ENCODE measurements at places on chromosomes 11 and 22.

GRCh38 chr11:28566339-28567089, 458.3 kb downstream of the METTL15 start:
- no peak for DNase-seq

DNA sequence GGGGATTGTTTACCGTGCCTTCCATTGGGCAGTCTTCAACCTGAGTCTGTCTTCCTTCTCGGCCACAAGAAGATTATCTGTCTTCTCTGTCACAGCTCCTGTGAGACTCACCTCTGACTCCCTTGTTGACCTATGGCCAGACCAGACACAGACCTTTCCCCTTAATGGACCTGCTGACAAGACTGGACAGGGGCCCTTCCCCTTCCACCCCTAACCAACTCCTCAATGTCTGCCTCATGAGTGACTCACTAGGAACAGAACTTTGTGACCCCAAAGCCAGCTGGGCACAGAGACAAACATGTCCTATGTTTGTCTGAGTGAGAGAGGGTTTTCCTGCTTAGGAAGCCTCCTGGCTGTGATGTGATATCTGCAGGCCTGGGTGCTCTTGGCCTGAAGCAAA, 405.0 kb downstream of the BRD1 start:
- DNase-seq: no peak

DNA sequence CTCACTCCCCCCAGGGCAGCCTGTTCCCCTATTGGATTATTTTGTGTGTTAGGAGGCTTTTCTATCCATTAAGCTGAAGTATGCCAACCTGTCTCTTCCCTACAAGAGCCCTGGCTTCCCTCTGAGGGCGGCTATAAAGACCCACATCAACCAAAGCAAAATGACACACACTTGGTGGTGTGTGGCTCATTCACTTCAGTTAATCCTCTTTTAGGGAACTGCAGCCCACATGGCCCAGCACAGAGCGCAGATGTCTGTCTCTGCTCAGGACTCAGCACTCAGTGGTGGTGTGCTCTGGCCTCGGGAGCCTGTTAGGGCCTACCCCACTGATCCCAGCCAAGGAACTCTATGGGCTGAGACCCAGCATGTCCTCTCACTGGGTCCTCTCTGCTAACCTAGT, 32.2 kb upstream of the LRRC10B start:
- no peak for DNase-seq

GRCh38 chr22:46638601-46639431, 18.6 kb downstream of the GRAMD4 start:
- DNase-seq: no peak

GRCh38 chr11:122229078-122229477, 113.1 kb upstream of the BLID start:
- no peak for DNase-seq

DNA sequence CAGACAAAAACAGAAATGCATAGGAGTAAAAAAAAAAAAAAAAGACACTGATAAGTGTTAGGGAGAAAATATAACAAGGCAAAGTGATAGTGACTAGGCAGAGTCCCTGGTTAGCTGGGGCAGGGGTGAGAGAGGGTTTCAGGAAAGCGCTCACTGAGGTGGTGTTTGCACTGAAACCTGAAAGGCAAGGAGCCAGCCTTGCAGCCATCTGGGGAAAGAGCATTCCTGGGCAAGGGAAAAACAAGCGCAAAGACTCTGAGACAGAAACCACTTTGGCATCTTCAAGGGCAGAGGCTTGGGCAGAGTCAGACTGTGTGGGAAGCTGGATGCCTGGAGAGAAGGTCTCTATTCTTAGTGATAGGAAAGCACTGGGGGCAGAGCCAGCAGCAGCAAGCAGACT, 14.5 kb downstream of the CLMP start:
- DNase-seq: no peak

DNA sequence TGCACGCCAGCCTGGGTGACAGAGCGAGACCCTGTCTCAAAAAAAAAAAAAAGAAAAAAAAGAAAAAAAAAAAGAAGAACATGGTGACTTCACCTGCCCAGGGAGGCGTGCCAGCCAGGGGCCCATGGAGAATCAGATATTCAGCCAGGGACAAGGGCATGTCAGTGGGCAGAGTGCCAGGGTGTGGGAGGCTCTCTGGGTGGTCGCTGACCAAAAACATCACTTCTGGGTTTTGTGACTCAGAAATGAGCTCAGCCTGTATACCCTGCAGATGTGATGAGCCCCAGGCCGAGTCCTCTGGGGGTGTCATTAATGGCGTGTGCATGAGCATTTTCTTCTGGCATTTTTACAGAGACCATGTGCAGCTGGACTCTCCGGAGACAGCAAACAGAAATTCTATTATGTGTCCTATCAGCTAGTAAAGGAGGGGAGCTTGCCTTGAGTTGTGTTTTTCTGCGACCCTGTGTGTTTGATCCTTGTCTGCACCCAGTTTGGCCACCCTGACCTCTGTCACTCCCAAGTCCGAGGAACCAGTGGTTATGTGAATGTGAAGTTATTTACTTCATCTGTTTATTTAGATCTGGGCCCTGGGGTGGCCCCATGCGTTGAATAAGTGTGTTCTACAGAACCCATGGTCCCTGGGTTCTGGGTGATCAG, 53.6 kb downstream of the BCR start:
- DNase-seq: peak; percentile 61

GRCh38 chr11:85902353-85902752, 47.2 kb downstream of the CCDC83 start:
- DNase-seq: no peak

- DNase-seq: no peak
Measured at GRCh38 chr11:114276077-114276476, 20.1 kb upstream of the NNMT start.

DNA sequence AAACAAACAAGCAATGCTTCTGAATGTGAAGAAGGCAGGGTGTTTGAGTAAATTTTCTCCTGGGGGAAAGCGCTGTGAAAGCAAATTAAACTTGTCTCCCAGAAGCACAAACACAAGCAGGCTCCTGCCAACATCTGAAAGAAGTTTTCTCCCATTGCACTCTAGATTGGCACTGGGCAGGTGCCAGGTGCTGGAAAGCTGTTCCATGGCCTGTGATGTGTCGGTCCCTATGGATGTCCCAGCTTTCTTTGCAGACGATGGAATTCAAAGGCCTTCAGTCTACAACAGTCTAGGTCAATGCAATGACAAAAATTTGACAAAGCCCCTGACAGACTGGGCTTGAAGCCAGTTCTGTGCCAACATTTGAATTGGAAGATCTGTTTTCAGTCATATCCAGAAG, 246.1 kb upstream of the NARS2 start:
- no peak for DNase-seq

- no peak for DNase-seq
Measured at GRCh38 chr11:45750439-45750838, 54.5 kb upstream of the SLC35C1 start.

DNA sequence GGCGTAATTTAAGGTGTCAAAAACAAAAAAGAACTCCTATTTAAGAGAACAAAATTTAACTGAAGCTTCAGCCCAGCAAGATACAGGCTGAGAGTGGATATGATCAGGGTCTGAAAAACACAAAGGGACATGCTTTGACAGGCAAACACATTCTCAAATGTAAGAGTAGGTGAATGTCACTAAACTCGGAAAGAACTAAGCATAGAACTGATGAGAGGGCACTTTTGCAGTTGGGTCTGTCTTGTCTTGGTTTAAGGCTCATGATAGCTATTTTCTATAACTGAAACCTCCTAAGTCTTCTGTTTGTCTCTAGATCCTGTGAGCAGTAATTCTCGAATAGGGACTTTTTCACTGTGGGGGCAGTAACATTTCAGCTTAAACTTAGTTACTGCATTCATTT, 27.0 kb downstream of the F2 start:
- no peak for DNase-seq

DNA sequence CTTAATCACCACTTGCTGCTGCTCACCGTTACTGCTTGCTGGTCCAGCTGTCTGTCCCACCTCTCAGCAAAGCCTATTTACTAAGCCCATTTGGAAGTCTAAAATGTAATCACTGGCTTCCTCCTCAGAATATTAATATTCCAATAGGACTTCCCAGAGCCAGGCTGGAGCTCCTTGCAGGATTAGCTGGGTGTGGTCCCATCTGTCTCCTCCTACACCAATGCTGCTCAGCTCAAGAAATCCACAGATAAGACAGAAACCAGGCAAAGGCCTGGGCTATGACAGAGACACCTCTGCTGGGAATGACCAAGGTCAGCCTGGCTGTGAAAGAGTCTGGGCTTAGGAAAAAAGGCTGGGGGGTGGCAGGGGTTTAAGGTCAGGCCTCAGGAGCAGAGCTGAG, 317.8 kb downstream of the BUD13 start:
- DNase-seq: no peak

GRCh38 chr11:28887681-28888080, 779.5 kb downstream of the METTL15 start:
- DNase-seq: no peak

- no peak for DNase-seq
Measured at GRCh38 chr11:86671531-86672006, 847 bp downstream of the ME3 start.

GRCh38 chr11:27171376-27171958, 130.9 kb downstream of the BBOX1 start:
- DNase-seq: no peak

DNA sequence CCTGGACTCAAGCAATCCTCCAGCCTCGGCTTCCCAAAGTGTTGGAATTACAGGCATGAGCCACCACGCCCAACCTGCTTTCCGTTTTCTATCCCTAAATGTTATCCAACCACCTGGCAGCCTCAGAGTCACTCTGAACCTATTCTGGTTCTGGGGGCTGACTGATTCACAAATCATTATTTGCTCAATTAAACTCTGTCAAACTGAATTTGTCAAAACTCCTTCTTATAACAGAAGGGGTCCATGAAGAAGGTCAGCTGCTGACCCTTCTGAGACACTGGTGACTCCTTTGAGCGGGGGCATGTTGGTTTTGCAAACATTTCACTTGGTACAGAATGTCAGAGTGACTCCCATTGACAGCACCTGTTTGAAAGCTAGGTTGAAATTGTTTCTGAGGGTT, 1.8 kb upstream of the VPS37C start:
- DNase-seq: no peak

DNA sequence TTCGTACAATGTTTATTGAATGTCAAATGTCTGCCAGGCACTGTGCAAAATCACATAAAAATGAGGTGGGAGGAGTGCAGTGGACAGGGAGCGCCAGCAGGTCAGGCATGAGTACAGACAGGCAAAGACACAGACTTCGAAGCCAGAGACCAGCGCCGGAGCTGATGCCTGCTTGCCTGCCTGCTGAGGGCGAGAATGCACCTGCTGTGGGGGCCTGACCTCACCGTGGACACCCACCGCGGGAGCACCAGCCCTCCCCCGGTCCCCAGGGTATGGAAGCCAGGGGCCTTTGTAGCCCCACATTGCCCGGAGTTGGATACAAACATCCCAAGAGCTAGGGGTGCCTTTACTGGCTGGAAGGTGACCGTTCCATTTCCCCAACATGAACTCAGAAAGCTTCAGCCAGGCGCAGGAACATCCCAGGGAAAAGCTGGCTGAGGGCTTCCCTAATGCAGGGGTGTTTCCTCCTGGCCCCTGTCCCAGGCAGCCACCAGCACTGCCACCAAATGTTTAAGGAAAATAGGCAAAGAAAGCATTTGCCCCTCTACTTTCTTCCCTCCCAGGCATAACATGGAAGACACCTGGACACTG, 17.9 kb downstream of the IFITM10 start:
- DNase-seq: no peak

DNA sequence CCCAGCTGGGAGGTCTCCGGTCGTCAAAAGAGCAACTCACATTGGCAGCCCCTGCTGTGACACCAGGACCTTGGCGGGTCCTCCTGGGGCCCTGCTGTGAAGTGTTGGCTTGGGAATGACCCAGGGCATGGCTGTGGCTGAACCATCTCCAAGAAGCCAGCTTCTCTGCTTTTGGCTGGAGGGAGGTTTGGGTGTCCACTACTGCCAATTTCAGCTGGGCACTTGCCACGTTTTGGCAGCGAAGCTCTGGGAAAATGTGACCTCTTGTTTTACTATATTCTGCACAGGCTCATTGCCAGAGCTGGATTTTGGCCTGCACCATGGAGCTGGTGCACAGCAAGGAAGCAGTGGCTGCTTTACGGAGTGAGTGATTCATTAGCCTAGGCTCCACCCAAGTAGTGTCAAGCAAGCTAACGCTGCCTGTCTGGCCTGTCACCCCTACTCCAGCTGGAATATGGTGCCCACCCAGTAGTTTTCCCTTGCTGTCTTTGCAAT, 24.3 kb upstream of the SMCO4 start:
- DNase-seq: no peak

DNA sequence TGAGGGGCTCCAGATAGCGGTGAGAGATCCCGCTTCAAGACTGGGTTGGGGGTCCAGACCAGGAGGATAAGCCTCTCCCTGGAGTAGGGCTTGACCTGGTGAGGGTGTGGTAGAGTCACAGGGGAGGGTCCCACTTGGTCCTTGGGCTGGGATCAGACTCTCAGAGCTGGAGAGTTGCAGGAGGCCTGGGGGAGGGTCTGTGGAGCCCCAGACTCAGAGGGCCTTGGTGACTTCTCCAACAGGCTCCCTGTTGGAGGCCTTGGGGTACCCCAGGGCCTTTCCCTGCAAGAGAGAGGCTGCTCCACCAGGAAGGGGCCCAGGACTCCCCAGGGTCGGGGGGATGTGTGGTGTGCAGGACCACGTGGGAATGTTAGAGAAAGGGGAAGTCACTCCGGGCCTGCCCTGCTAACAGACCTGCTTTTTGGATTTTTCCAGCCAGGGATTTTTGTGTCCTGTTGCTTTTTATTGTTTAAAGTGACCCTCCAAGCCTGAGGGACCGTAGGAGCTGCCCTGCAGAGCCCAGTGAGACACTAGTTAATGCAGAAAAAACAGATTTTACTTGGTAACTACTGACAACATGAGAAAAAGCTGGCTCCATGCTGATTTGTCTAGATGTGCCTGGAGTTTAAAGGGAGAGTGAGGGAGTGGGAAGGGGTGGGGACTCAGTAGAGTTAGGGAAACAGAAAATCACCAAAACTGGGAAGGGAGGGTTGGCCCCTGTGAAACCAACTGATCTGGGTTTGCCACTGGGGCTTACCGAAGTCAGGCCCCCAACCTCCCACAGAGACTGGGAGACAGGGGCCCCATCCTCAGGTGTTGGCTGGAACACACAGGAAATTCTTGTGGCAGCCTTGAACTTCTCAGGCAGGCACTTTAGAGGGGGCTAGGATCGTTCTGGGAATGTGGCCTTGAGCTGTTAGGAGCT, 801 bp upstream of the TXNRD2 start:
- no peak for DNase-seq

- no peak for DNase-seq
Measured at GRCh38 chr22:16964366-16964765, 43.7 kb downstream of the GAB4 start.

DNA sequence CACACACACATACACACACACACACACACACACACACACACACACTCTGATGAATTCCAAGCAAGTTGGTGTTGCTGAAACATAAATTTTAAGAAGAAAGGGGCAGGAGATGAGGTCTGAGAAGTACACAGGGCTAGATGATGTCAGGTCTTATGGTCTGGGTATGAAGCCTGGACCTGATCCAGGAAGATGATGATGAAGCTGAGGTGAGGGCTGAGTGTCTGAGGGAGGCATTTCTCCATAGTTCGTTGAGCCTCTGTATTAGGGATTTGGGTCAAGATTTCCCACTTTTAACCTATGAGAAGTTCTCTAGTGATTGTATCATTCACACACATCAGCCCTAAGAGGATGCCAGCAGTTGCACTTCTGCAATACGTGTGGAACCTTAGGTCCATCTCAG, 32.6 kb downstream of the KREMEN1 start:
- no peak for DNase-seq

- no peak for DNase-seq
Measured at GRCh38 chr11:97567801-97568200, 1178.0 kb downstream of the JRKL start.

- DNase-seq: no peak
Measured at GRCh38 chr11:107704451-107704850, 7.4 kb downstream of the SLN start.

GRCh38 chr11:130612291-130612851, 163.9 kb downstream of the ADAMTS15 start:
- DNase-seq: no peak
